ENCODE measurements at places on chromosomes 7 and 10. TPM values are rescaled to one million over a fixed set of nuclear protein-coding genes. Genes with fewer than 3 reads are reported as not detected.

The SEMA3C gene
- 455 TPM for total RNA-seq

The GPER1 gene
- 1.6 TPM for total RNA-seq

The HMX3 gene
- total RNA-seq: not detected

The CABCOCO1 gene
- total RNA-seq: 0.18 TPM

The TEX36 gene
- total RNA-seq: not detected

The PRTFDC1 gene
- total RNA-seq: 6.8 TPM

The APBB1IP gene
- total RNA-seq: not detected

The HTR5A gene
- not detected for total RNA-seq

The PRRT4 gene
- not detected for total RNA-seq

The NEBL gene
- under 0.01 TPM for total RNA-seq

The SFTPA1 gene
- total RNA-seq: not detected

The ZNF365 gene
- total RNA-seq: 2.8 TPM

The LFNG gene
- 16.6 TPM for total RNA-seq

The PLXDC2 gene
- total RNA-seq: 19.0 TPM

The CNNM2 gene
- 7.1 TPM for total RNA-seq

The GPR22 gene
- not detected for total RNA-seq

The PNLIPRP1 gene
- not detected for total RNA-seq

The JCAD gene
- 91.2 TPM for total RNA-seq

The SLC29A3 gene
- total RNA-seq: 0.89 TPM

The ZNF727 gene
- not detected for total RNA-seq

The HTR7 gene
- total RNA-seq: 22.9 TPM

The ITGB1 gene
- 6,077 TPM for total RNA-seq
